Right forelimb (tissue), 1 donor: ENCODE measurements at places on chromosomes 4 and X.

DNA sequence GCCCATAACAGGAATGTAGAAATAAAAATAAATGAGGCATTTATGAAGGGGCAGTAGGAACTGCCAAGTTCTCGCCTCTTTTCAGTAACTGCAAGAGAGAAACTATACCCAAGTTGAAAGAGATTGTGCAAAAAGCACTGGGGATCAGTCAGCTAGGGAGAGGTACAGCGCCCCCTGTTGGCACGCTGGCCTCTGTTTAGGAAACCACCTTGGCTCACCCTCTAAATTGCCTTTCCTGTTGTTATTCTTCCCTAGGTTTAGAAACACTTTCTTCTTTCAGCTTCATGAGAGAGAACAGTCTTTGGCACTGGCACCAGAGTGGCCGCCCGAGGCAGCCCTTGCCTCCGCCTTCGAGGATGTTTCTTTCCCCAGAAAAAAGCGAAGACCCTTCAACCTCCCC, 348.5 kb downstream of the MID1IP1 start:
- DNase-seq: peak; percentile 76

GRCh38 chr4:40418430-40419230, 83.5 kb downstream of the CHRNA9 start:
- no peak for DNase-seq

- no peak for DNase-seq
These were observed 20.2 kb downstream of the CNGA2 start for GRCh38 chrX:151754641-151755215.

GRCh38 chrX:126985027-126985426, 165.5 kb downstream of the PRR32 start:
- DNase-seq: no peak

DNA sequence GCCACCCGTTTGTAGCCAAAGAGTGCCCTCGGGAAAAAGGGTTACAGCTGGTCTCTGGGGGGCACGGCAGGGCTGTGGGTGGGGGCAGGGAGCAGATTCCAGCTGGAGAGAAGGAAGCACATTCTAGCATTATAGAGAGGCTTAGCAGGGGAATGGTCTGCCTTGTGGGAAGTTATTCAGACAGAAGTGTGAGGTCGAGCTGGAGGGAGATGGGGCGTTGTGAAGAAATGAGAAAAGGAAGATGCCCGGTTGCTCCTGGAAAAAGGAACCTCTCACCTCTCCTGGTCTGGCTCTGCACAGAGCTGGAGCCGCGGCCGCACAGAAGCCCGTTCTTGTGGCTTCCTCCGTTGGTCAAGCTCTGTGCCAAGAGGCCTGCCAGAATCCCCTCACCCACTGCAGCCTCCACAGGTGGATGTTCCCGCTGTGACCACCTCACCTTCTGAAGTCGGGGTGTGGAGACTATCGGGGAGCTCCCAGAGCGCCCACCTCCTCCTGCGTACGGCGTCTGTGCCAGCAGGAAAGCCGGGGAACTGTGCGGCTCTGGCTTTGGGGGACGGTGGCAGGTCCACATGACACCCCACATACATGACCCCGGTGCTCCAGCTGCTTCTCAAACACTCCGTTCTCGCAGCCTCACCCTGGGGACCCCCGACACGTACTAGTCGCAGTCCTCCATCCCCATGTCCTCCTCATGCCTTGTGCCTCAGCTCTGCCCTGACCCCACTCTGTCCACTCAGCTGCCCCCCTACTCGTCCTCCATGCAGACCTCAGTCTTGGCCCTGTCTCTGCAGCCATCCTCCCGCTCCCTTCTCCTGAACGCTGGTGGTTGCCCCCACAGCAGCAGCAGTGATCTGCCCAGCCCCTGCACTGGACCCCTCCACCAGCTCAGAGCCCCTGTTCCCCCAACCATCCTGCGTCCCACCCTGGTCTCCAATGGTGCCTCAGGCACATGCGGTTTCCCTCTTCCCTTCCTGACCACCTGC, 52.2 kb upstream of the HGFAC start:
- no peak for DNase-seq

DNA sequence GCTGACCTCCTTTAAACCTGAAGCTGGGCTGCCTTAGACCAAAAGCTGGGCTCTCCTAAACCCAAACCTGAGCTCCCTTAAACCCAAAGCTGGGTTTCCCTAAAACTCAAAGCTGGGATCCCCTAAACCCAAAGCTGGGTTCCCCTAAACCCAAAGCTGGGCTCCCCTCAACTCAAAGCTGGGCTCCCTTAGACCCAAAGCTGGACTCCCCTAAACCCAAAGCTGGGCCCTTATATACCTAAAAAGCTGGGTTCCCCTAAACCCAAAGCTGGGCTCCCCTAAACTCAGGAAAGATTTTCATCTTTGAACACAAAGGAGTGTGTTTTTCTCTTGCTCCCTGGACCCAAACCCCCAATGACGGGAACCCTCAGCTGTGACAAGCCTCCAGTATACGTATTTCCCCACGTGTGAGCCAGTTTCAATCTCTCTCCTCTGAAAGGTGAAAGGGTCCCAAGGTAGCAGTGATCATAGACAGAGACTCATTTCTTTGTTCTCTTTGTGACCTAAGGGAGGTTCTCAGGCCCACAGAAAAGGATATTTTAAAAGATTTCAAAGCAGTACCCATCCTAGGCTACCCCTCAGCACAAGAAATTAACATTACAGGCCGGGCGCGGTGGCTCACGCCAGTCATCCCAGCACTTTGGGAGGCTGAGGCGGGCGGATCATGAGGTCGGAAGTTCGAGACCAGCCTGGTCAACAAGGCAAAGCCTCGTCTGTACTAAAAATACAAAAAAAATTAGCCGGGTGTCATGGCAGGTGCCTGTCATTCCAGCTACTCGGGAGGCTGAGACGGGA, 31.3 kb upstream of the ASMTL start:
- DNase-seq: no peak

GRCh38 chr4:83267121-83267829, 17.3 kb downstream of the COQ2 start:
- no peak for DNase-seq

DNA sequence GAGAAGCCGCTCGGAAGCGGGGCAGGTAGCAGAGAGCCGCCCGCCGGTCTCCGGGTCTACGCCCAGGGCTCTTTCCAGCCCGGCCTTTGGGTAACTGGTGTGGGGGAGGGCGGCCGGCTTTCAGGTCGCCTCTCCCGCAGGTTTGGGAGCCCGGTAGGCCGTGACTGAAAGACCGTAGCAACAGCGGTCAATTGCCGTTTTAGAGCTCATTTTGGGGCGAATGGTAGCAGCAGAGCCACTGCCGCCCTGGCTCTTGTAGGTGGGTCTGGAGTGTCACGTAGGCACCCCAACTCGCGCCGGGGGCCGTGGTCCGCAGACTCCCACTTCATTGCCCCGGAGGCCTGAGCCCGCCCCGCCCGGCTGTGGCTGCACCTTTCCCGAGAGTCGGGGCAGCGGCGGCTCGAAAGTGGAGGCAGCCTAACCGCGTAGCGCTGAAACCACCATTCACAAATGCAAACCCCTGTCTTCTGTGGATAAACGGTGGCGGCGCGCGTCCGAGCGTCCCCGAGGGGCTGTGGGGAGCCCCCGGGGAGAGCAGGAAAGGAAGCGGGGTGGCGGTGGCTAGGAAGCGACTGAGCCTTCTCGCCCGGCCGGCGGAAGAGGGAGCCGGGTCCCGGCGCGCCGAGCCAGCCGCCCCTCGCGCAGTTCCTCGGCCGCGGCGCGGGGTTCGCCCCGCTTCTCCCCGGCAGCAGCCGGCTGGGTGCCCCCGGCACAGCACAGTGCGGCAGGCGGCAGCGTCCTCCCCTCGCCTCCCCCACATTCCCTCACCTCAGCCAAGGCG, 2185.1 kb upstream of the TENM3 start:
- peak; percentile 58 for DNase-seq

DNA sequence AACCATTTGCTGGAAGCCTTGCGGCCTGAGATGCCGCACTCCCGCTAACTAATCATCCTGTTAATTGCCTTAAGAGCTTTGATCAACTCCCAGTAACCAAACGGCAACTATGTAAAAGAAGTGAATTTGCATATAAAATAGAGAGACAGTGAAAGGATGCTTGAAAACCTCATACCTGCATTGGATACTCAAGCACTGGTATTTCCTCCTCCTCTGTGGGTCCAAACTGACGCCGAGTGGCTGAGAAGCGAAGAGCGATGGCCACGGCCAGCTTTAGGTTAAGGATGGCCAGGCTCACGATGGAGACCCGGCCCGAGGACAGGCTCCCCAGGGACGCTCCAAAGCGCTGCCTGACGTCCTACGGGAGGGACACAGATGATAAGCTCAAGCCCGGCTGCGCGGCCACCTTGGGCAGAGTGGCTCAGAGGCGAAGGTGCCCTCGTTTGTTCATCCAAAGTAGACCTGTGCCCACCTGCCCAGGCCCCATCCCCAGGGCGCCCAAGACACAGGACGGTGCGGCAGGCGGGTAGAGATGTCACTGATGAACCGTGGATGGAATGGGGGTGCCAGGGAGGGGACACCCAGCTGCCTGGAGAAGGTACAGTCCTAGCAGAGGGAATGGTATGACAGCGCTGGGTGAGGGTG, 43.6 kb downstream of the ACOX3 start:
- DNase-seq: no peak

GRCh38 chrX:15242899-15243555, 26.9 kb downstream of the ASB9 start:
- peak; percentile 41 for DNase-seq

DNA sequence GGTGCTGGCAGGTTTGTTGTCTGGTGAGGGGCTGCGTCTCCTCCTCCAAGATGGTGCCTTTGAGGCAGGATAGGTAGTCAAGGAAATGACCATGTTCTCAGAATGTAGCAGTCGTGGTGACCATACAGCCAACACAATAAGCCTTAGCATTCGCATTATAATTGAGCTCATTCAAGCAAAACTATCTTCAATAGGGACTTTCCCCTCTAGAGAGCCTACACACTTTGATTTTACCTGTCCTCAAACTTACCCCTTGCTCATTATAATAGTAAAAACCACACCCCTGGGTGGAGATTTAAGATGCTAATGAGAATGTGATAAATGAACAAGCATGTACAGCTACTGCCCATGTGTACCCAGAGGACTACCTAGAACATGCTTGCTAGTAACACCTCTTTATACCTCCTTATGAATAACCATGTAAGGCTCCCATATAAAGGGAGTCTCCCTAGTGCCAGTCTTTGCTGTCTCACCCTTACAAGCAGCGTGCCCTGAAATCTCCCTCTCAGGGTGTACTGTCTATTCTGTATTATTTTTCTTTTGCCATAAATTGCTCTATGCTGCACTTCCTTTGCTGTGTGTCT, 48.2 kb downstream of the FGFBP1 start:
- no peak for DNase-seq

- DNase-seq: no peak
These were observed 69.1 kb downstream of the SPIN4 start for GRCh38 chrX:63282077-63282476.

DNA sequence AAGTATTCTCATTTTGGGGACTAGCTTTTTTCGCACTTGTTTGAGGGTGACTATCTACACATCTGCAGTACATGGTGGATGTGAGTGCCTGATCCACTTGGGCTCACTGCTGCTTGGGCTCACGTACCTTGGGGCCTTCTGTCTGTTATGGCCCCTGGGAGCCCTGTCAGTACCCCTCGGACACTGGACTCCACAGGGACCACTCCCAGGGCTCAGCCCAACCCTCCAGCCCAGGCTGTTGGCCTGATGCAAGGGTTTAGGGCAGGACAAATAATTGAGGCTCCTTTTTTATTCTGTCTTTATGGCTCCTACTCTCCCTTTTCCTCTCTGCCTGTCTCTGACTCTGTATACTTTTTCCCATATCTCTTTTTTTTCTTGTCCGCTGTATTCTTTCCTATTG, 32.7 kb upstream of the MSN start:
- DNase-seq: no peak

DNA sequence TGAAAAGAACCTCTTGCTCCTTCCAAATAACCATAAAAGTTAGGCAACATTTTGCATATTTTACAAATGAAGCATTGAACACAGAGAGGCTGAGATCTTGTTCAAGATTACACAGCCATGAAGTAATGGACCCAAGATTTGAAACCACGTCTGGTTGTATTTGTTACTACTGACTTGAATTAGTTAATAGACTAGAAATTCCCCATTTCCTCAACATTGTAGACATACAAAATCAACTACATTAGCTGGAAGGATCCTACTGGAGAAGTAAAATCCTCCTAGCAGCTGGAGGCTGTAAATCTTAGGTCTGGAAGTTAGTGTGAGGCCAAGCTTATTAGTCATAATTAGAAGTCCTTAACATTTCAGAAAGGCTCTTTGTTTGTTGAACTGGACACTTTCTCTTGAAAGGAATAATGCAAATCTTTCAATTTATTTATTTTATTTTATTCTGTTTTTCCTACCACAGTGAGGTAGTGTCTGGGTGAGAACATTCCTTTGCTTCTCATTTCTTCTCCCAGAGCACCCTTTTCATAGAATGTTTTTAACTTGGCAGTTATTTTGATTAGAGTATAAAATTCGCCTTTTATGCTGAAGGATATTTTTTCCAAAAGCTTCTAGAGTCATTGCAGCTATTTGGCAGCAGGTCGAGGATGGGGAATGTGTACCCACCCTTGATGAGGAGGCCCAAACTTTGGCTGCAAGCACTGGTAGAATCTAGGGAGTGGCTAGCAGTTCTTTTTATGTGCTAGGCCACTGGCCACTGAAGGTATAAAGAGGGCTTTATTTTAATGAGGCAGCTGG, 62.0 kb upstream of the CLNK start:
- DNase-seq: no peak

GRCh38 chrX:314049-314448, 4.5 kb downstream of the GTPBP6 start:
- DNase-seq: no peak

GRCh38 chr4:1113311-1114009, at the start of gene RNF212:
RNF212 (minus strand) TSS chr4:1113564; CDS start chr4:1113464, 100 bp downstream.
- DNase-seq: peak; percentile 67

DNA sequence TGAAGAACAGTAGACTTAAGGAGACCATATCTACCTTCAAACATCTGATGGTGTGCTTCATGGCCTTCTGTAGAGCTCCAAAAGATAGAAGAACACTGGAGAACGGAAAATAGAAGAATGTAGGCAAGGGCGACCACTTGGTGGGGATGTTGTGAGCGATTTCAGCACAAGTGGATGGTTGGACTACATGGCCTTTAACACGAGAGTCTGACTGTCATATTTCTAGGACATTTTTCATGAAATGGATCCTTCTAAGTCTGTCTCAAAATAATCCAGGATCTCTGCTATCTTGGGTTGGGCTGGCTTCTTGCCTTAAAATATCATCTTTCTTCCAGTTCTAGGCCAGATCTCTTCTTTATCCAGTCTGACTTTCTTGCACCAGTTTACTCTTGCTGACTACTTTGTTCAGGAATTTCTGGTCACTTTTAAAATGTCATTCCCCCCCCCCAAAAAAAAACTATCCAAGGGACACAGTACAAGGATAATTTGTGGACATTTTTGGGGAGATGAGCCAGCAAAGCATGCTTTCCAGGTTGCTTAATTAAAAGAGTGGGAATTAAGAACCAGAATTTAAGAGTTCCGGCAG, 1.2 kb upstream of the MID1IP1 start:
- DNase-seq: peak; percentile 43

DNA sequence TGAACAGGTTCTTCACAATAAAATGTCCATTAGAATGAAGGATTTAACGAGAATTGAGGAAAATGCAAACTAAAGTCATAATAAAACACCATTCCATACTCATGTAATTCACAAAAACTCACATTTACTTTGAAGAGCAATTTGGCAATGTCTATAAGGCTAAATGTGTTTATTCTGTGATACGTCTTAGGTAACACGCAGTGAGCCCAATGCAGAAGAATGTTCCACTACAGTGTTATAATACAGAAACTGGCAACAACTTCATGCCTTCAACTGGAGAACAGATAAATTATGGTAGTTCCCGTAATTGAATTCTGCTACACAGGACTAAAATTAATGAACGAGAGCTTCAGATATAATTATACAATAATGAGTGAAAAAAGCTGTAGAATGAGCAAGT, 17.4 kb downstream of the ADH5 start:
- no peak for DNase-seq
